ENCODE measurements at places on chromosomes 3 and 15. TPM values are rescaled to one million over a fixed set of nuclear protein-coding genes. Genes with fewer than 3 reads are reported as not detected.

The LRRC31 gene
- not detected for total RNA-seq

The KLHDC8B gene
- 2.9 TPM for total RNA-seq

The PRSS50 gene
- not detected for total RNA-seq

The SPATA12 gene
- not detected for total RNA-seq

- H3K36me3 ChIP-seq = no peaks in the 10 kb centered on the region
- no peak for DNase-seq
- H3K4me1 ChIP-seq = no peaks in the 10 kb centered on the region
- H3K27me3 ChIP-seq = peaks cover 2% of the 10 kb centered on the region
- no peak overlapping the region for H3K27ac ChIP-seq
Measured at GRCh38 chr15:83971992-83972391, 263.6 kb upstream of the GOLGA6L4 start.

DNA sequence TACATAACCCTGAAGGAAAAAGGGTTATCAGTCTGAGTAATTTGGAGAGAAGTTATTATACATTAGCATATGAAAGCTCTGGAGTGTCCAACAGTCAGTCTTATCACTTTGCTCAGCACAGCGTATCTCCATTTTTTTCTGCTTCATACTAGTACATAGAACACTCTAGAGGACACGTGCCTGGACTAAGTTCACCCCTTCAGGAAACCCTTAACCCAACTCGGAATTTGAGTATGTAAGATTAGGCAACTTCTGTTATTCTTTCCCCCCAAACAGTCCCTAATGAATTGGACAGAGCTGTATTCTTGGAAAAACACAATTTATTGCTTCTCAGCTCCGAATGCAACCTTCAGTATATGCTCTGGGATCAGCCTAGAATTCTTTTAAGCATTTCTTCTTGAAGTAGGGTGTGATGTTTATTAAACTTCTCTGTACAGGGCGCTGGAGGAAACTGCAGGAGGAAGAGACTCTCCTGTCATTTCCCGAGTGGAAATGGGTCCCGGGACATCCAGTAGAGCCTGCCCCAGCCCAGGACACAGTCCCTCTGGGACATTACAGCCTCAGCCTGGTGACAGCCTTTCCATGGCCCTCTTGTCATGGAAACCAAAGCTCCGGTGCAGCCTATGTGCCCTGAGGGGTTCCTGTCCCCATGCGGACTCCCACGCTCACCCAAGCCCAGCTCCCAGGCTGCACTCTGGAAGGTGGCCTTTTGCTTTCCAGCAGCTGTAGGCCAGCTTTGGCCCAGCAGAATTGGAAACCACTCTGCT lies 37.3 kb upstream of the CMTM8 start:
- peaks cover 4% of the 10 kb centered on the region for H3K27me3 ChIP-seq
- H3K36me3 ChIP-seq = no peaks in the 10 kb centered on the region
- no peak overlapping the region for H3K27ac ChIP-seq
- no peaks in the 10 kb centered on the region for H3K4me1 ChIP-seq
- no peak for DNase-seq
- no peak overlapping the region for H3K4me3 ChIP-seq

DNA sequence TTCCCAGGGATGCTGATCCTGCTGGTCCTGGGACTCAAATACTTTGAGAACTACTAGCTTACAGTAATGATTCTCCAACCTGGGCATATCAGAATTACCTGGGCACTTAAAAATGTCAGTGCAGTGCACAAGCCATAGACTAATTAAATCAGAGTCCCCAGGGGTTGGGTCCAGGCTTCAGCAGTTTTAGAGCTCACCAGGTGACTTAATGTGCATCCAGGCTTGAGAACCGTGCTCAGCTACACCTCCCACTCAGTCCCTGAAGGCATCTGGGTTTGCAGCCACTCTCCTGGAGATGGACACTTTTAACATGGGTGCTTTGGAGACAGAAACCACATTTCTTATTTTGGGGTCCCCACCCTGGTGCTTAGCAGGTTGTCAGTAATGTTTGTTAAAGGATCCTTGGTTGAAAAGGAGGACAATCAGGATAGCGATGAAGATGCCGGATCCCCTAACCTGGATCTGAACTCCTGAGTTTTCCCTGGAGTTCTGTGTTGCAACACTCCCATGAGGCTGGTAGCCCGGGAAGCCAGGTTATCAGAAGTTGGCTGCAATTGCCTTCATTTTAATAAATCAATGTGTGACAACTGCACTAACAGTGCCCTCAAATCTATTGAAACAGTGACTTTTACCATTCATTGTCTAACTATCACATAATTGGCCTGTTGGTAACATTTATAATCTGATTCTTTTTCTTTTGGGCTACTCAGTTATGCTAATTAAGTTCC lies 48.1 kb downstream of the BFSP2 start:
- no peak overlapping the region for H3K4me3 ChIP-seq
- H3K4me1 ChIP-seq = peaks cover 45% of the 10 kb centered on the region
- H3K36me3 ChIP-seq = no peaks in the 10 kb centered on the region
- DNase-seq = no peak
- H3K27me3 ChIP-seq = no peaks in the 10 kb centered on the region
- H3K27ac ChIP-seq = peak overlapping the region; percentile 76

DNA sequence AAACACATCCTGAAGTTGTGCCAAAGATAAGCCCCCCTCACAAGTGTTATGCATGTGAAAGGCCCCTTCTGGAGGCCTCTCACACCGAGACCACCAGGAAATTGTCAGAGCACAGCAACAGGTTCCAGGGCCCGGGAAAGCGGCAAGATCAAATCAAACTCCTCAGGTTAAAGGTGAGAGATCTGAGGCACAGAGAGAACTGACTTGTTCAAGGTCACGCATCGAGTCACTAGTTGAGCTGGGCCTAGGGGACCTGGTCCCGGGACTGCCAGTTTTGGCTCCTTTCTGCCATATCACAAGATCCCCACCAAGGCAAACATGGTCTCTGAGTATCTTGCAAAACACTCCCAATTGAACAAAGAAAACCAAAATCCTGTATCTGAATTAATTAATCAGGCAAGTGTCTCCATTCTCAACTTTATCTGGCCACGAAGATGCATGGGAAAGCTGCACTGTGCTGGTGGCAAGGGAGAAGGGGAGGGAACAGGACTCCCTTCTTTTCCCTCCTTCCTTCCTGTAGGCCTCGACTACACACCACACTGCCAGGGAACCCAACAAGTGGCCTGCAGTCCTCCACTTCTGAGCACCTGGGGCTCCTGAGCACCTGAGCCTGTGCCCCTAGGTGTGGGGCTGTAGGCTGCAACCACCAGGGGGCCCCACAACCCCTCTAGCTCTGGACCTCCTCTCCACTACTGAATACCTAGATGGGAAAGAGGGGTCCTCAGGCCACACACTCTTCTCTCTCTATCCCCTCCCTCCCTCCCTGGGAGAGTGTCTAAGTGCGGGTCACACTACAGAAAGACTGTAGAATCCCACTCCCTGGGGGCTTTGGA lies 37.3 kb downstream of the ANP32A start:
- H3K27ac ChIP-seq = peak overlapping the region; percentile 88
- peaks cover 52% of the 10 kb centered on the region for H3K36me3 ChIP-seq
- peak; percentile 72 for DNase-seq
- no peak overlapping the region for H3K4me3 ChIP-seq
- peaks cover 23% of the 10 kb centered on the region for H3K4me1 ChIP-seq

DNA sequence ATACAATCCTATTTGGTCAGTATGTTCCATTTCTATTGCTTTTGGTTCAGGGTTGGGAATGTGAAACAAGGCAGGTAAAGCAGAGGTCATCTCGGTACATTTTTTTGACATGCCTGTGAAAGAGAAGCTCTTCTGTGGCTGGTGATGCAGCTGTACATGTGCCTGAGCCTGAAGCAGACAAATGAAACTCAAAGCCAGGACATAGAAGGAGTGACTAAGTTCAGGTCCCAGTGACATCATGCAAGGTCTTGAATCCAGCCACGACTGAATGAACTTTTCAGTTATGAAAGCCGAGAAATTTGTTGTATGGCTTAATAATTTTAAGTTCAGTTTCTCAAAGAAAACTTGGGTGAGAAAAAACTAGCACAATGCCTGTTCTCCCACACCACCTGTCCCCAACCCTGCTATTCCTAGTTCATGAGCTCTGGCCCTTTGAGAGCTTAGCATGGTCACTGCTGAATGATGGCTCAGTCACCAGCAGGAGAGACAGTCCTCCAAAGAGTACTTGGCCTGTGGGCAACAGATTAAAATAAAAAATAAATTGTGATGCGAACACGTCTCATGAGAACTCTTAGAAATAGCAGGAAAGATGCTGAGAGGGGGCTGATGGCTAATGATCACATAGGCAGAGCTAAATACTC lies 600.2 kb upstream of the GRM7 start:
- no peak overlapping the region for H3K27ac ChIP-seq
- no peak overlapping the region for H3K4me3 ChIP-seq
- no peaks in the 10 kb centered on the region for H3K4me1 ChIP-seq
- H3K27me3 ChIP-seq = no peaks in the 10 kb centered on the region
- H3K36me3 ChIP-seq = no peaks in the 10 kb centered on the region

Measured in activated CD4-positive, alpha-beta memory T cell treated with anti-CD3 and anti-CD28 coated beads for 36 hours (primary cell).